ENCODE measurements at places on chromosomes 2 and 18.

DNA sequence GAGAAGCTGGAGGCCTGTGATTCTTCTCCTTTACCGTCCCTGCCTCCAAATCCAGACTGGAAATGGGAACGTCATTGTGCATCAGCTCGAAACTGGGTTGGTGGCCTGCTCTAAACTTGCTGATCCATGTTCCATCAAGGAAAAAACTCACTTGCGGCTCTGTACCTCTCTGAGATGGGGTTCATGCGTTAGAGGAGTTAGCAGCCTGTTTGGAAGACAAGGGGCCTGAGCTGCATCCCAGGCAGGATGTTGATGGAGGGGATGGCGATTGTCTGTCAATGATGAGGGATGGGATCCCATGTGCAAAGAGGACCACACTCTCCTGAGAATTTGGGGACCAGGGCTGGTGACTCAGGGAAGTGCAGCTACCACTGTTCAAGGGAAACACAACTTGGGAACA is 26.0 kb downstream of the TWIST2 start:
- DNase-seq, result no peak

GRCh38 chr2:74975016-74975415 is 16.6 kb downstream of the POLE4 start:
- DNase-seq, result no peak

DNA sequence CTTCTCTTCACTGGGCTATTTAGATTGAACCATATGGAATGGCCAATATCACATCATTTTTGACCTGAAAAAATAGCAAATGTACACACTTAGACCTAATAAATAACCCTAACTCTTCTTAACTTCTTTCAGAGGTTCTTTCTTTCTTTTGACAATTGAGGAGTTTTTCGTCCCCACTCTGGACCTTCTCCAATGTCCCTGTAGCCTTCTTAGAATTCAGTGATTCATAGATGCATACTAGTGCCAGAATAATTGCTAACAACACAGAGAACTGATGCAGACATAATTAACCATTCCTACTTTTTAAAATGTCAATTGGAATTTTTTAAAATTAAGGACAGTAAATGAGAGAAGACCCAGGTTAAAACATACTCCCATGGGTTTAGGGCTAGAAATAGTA is 20.0 kb downstream of the DAPL1 start:
- DNase-seq, result no peak

GRCh38 chr18:46369323-46369722 is 265.1 kb downstream of the HAUS1 start:
- no peak for DNase-seq

GRCh38 chr2:17164550-17164949 is 353.7 kb downstream of the RAD51AP2 start:
- no peak for DNase-seq

- no peak for DNase-seq
Observed at GRCh38 chr2:100482741-100483140, 12.5 kb downstream of the NMS start.

- DNase-seq, result no peak
Observed at GRCh38 chr2:70255637-70256314, 2.2 kb upstream of the PCYOX1 start.

- no peak for DNase-seq
Observed at GRCh38 chr18:2656237-2656980, 883 bp downstream of the SMCHD1 start.

GRCh38 chr18:13725566-13726231 is 659 bp downstream of the FAM210A start:
- DNase-seq, result no peak

- no peak for DNase-seq
Observed at GRCh38 chr2:9206991-9207640, 504 bp downstream of the ASAP2 start.

DNA sequence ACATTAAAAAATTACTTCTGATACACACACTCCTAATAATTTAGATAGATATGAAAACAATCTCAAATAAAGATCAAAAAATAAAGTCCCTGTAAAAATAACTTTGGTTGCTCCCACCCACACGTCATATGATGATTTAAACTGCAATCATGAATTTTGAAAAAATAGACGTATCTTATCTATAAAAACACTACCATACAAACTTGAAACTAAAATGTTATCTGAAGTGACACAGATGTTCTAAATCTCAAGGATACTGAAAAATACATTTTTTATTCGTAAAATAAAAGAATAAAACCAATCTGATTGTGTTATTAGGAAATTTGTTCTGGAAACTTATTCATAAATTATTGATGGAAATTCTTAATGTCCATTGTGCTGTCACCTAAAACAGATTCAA is 8.1 kb upstream of the BOLA3 start:
- no peak for DNase-seq

DNA sequence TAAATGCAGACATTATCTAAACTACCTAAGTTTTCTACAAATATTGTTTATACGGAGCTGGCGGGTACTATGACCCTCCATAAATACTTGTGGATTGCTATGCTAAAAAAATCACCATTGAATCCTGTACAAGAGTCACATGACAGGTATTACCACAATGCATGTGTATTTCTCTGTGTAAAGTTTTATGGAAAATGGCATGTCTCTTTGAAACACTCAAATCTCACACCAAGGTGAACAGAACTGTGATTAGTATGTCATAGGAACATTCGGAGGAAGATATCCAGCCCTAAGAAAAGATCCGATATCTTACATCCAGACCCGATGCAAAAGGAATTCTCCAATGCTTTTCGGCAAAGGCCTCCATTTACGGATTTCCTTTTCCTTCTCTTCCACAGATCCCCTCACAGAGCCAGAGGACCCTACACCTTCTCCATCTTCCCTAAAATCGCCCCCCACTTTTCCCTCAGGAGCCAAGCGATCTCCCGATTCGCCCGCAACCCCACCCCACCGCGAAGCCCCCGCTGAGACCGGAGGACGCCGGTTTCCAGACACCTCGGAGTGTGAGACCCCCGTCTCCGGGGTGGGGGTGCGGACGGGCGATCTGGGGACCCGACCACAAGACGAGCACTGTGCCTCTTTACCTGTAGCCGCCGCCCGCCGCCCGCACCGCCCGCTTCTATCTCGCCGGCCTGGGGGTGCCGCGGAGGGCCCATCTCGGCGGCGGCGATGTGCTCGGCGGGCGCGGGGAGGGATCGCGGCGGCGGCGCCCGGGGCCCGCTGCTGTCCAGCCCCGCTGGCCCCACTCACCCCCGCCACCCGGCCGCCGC is 1.2 kb downstream of the SAP130 start:
- no peak for DNase-seq

DNA sequence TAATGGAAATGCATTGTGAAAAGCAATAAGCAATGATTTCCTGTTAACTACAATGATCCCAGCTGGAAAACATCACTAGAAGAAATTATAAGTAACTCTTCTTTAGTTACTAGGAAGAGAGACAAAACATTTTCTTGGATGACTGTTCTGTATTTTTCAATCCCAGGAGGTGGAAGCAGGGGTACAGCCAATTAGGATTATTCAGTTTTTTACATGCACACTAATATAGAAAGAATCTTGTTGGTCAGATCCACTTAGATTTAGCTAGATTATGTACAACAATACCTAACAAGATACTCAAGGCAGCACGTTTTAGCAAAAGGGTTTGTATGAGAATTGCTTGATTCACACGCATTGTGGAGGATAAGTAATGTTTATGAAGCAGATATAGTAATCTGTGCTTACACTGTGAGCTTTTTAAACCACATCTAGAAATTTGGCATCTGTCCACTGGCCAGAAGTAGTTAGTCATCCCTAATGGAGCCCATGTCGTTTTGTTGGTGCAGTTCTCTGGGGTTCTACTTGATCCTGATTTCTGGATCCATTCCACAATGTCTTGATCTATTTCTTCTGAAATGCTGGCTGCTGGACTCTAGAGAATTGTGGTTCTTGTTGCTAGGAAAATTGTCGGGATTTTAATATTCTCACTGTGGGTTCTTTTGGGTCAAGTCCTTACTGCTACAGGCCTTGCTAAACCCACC is 199.7 kb downstream of the ADCYAP1 start:
- DNase-seq, result no peak

DNA sequence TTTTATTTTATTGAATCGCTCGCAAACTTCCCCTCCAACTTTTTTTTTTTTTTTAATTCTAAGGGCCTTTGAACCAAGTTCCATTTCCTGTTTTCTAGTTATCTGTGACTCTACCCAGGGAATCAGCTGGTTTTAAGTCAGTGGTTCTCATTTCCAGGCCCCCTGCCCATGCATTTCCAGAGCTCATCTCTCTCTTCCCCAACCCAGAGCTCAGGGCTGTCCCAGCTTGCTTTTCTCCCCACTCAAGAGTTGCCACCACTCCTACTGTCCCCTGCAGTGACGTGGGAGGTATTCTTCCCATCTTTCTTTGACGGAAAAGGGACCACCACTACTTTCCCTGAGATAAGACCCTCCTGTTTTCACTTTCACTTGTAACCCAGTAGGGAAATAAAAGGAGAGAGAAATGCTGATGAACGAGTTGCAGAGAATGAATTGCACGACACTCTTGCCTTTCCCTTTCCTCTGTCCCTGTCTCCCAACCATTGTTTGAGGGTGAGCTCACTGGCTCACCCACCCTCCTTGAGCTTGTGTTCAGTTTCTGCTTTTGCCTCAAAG is 42.1 kb downstream of the TET3 start:
- DNase-seq, result no peak

DNA sequence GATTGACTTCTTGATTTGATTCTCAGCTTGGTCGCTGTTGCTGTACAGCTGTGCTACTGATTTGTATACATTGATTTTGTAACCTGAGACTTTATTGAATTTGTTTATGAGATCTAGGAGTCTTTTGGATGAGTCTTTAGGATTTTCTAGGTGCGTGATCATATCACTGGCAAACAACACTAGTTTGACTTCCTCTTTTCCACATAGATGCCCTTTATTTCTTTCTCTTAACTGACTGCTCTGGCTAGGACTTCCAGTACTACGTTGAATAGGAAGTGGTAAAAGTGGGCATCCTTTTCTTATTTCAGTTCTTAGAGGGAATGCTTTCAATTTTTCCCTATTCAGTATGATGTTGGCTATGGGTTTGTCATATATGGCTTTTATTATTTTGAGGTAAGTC is 101.3 kb downstream of the OSBPL1A start:
- no peak for DNase-seq

DNA sequence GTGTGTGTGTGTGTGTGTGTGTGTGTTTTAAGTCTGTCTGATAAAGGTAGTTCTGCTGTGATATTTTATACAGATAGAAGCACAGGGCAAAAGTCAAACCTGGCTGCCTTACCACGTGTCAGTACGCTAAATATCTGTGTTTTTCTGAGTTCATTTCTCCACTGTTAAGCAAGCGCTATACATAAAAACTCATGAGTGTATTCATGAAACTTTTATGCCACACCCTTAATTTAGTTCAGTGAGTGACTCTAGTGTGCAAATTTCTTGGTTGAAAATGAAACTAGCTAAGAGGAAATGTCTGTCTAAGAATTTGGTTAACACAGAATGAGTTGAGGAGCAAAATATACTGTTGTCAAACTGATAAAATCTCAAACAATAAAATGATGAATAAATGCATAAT is 11.2 kb downstream of the CASP10 start:
- no peak for DNase-seq

GRCh38 chr2:9342659-9343058 is 80.7 kb downstream of the ITGB1BP1 start:
- no peak for DNase-seq

DNA sequence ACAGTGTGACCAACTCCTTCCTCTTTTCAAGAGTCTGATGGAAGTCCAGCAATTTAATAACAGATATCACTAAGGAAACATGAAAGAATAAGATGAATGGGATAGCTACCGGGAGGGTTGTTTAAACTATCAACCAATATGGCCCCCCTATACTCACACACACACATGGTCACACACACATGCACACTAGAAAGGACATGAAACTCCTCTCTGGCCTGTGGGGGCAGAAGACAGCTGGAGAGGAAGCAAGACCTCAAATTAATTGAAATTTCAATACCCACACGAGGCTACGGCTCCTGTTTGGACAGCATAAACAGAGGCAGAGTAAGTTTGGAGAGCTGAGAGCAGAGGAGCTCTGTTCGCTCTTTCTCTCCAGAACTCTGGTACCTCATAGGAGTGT is 34.7 kb upstream of the REEP1 start:
- no peak for DNase-seq

GRCh38 chr2:218727502-218728165 is 17.0 kb downstream of the TTLL4 start:
- no peak for DNase-seq

DNA sequence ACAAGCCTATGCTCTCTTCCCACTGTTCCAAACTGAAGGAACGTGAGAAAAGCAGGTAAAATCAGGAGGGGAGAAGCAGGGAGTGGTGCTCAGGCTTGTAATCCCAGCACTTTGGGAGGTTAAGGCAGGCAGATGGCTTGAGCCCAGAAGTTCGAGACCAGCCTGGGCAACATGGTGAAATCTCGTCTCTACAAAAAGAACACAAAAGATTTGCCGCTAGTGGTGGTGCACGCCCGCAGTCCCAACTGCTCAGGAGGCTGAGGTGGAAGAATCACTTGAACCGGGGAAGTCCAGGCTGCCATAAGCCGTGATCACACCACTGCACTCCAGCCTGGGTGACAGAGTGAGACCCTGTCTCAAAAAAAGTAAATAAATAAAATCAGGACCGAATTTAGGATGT is 1.3 kb upstream of the TMSB10 start:
- DNase-seq, result no peak

- DNase-seq, result no peak
Observed at GRCh38 chr2:15263976-15264685, 297.0 kb downstream of the NBAS start.

DNA sequence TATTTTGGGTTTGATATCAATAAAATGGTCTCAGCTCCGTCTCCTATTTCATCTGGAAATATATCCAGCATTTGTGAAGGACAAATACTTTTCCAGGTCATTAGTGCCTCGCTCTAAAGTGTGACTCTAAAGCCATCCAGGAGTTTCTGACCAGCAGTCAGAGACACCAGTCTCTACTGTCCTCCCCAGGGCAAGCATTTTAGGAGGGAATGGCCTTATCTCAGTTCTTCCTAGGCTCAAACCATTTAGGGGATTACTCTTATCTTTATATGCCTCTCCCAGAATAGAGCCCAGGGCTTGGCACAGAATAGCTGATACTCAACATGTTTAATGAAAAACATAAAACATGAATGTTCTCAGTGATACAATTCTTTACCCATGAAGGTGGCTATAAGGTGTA is 187.6 kb downstream of the NAPG start:
- no peak for DNase-seq

DNA sequence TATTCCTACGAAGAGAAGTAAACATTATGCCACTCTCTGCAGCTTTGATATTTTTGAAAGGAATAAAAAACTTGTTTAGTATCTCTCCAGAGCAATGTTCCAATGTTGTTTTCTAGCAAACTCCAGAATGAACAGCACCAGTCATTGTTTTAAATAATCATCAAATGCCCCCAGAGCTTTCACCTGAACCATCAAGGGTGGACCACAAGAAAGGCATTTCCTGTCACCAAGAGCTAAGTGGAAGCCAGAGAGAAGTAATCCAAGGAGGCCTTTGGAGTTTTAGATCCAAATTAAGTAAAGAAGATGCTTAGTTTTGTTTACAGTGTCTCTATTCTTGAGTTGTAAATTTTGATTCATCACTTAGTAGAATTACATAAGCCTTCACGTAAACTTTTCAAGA is 559.0 kb downstream of the ARHGAP15 start:
- no peak for DNase-seq
